ENCODE measurements at places on chromosomes 7 and 10. TPM values are rescaled to one million over a fixed set of nuclear protein-coding genes. Genes with fewer than 3 reads are reported as not detected.

DNA sequence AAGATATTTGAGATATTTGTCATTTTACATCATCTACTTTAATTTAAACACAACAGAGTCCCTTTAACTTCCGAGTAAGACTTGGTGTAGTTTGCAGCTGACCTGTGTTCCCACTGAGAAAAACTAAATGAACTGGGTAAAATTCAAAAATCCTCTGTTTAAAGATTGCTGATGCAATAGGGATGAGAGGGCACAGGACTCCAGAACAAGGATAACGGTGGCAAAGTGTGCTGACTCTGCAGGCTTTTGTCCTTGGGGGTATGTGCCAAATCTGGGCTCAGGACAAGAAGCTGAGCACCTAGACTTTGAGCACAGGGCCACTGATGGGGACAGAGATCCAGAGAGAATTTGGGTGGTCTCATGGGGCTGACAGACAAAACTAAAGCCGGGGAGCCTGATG, 156.8 kb downstream of the CCDC71L start:
- DNase-seq: no peak

DNA sequence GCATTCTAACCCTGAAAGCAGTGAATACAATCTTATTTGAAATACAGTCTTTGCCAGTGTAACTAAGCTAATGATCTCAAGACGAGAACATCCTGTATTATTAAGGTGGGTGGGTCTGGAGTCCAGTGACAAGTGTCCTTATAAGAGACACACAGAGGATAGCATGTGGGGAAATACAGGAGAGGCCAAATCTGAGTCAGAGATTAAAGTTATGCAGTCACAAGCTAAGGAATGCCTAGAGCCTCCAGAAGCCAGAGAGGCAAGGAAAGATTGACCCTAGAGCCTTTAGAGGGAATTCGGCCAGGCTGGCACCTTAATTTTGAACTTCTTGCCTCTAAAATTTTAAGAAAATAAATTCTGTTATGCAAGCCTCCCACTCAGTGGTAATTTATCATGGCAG, 87.5 kb upstream of the HGF start:
- DNase-seq: no peak

DNA sequence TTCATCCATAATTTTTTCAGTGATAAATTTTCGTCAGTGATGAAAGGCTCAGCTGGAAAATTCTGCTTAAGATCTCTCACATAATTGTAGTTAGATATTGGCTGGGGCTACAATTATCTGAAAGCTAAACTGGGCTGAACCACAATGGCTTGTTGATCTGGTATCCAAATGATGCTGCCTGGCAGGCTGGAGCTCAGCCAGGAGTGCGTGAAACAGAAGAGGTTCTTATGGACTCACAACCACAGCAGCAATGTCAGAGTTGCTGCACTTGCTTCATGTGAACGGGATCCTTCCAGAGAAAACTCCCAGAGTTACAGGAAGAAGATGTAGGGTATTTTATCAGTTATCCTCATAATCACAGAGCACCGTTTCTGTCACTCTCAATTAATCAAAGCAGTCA, 533.2 kb upstream of the POM121L12 start:
- no peak for DNase-seq

GRCh38 chr10:51144161-51144781, 70.0 kb downstream of the PRKG1 start:
- DNase-seq: no peak

DNA sequence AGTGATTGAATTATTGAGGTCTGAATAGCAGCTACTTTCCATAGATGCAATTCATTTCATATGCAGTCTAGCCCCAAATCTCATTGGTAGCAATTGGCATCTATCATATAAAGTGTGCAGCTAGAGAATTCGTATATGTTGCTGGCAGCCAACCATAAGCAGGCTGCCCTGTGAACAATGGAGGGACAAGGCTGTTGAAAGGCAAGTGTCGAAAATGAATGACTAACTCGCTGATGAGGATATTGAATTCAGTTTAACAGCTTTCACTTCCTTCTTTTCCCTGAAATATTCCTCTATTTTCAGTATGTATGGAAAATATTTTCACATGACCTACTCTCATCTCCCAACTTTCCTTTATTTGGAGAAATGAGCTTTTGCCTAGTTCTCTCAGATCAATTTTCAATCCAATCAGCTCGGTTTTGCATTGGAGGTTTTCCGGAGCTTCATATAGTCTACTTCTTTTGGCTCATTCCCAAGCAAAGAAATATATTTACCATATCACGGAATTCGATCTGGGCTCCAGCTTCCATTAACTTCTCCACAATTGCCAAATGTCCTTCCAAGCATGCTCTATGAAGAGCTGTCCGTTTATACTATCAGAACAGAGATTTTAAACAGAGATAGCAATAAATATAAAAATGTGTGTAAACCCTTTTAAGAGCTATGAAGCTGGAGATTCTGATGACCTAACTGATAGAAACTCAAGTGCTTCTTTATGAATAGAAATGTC, 3.5 kb downstream of the ANKRD1 start:
- no peak for DNase-seq

The NAT16 gene
- total RNA-seq: not detected

Data from activated CD8-positive, alpha-beta memory T cell treated with anti-CD3 and anti-CD28 coated beads, Interleukin-2, amount 10 ng/mL, durations not matched to agents 7 days and 5 days (primary cell).